Activated T-cell treated with anti-CD3 and anti-CD28 coated beads for 24 hours (primary cell): ENCODE measurements at places on chromosomes 12 and 14.

DNA sequence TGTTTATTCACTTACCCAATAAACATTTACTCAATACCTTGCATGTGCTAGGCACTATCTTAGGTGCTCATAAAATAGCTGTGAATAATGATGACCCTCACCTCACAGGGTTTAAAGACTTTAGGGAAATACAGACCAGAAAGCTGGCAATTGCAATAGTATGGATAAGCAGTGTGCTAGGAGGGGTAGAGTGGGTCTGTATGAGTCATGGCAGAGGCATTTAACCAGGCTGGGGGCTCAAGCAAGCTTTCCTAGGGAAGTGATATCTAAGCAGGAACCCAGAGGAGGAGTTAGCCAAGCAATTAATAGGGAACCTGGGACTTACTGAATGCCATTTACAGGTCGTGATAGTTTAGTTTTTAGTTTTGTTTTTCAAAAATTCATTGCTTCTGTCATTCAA is 123.9 kb upstream of the CCDC198 start:
- DNase-seq = no peak

- DNase-seq = peak; percentile 66
Measured at GRCh38 chr12:46209914-46210872, 58.6 kb downstream of the SLC38A1 start.

DNA sequence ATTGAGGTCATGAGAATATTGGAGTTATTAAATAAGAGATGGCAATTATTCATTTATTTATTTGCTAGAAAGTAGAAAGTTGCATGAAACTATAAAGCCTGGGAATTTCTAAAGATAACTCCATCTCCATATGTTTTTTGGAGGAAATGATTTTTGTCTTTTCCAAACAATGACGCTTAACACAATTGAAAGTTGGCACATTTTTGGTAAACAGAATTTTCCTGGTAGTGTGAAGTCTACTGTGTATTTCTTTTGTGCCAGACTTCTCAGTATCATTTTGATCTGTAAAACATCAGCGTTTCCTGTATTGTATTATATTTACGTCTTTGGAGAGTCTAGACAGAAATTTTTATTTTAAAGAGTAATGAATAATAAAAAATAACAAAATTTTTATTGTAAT is 33.7 kb upstream of the PTPRB start:
- no peak for DNase-seq

DNA sequence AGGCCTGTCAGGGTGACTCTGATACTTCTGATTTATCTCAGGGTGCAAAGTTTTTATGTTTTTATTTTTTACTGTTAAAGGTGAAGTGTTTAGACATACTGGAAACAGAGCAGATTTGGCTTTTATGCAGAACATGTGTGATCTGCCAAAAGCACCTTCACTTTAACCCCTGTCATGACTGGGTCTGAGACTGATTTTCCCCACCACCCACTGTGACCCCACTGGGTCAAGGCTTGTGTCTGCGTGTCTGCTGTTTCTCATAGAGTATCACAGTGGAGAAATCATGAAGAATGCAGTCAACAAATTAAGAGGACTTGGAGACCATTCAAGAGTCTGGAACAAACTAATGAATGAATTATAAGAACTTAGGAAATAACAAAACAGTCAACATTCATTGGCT is 131.2 kb downstream of the SPTSSA start:
- no peak for DNase-seq

DNA sequence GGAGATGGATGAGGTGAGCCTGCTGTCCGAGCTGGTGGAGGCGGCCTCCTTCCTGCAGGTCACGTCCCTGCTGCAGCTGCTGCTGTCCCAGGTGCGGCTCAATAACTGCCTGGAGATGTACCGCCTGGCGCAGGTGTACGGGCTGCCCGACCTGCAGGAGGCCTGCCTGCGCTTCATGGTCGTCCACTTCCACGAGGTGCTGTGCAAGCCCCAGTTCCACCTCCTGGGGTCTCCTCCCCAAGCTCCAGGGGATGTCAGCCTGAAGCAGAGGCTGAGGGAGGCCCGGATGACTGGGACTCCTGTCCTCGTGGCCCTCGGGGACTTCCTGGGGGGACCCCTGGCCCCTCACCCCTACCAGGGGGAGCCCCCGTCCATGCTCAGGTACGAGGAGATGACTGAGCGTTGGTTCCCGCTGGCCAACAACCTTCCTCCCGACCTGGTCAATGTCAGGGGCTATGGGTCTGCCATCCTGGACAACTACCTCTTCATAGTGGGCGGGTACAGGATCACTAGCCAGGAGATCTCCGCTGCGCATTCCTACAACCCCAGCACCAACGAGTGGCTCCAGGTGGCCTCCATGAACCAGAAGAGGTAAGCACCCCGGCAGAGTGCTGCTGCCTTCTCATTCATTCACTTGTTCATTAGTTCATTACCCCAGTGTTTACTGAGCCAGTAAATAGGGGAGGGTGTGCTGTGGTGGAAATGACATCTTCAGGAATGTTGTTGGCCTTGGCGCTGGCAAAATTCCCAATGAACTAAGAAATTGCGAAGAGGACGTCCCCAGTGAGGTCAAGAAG is 774 bp upstream of the MANSC4 start:
- DNase-seq = no peak

DNA sequence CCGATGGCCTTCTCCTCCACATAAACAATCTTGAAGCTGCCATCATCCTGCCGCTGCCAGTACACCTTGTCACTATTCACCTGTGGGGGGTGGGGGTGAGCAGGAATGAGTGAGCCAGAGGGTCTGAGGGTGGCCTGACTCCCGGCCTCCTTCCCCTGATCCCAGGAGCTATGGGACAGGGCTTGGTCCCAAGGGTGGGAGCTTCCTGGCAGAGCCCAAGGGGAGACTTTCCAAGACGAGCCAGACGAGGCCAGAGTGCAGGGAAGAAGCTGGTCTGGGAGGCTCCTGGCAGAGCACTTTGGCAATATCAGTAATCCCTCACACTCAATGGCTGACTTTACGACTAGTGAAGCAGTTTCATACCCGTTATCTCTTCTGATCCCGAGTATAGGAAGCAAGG is 7.5 kb downstream of the TGM1 start:
- DNase-seq = no peak

- no peak for DNase-seq
Measured at GRCh38 chr12:19198272-19198671, 68.7 kb downstream of the PLEKHA5 start.

DNA sequence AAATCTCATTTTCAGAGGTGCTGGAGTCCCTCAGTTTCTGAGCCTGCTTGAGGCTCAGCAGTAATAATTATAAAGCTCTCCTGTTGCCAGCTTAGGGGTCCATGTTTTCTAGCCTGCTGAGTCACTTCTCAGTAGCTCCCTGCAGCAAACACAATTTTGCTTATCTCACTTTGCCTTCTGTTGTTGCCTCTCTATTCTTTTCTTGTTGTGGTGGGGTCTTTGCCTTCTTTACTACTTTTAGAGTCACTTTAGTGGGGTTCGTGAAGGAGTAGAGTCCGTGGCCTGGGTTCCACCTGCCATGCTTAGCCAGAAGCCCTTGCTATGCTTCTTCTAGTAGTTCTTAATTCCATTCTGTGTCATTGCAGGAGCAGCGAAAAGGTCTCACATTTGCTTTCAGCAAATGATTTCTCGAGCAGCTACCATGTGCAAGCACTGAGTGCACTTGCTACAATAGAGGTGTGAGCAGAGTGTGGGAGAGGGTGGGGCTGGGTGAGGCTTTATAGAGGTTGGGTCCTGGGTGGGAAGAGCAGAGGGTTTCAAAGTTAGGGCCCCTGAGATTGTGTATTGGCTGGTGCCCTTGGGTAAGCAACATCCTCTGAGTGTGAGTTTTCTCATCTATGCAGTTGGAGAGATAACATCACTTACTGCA is 114.3 kb downstream of the ADCK1 start:
- no peak for DNase-seq

DNA sequence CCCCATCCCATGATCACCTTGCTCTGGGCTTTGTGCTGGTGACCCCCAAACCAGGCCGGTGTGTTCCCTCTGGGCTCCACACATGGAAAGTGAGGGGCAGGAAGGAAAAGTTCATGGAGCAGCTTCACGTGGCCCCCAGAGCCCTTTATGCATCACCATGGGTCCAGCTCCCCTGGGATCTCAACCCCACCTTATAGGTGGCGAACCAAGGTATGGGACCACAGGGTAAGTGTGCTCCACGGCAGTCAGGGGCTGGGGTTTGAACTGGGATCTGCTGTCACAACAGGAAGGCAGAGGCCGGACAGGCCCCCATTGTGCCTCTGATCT is 7.4 kb upstream of the BEGAIN start:
- DNase-seq = no peak

GRCh38 chr14:92482621-92483319 is 30.8 kb upstream of the RIN3 start:
- DNase-seq = no peak

DNA sequence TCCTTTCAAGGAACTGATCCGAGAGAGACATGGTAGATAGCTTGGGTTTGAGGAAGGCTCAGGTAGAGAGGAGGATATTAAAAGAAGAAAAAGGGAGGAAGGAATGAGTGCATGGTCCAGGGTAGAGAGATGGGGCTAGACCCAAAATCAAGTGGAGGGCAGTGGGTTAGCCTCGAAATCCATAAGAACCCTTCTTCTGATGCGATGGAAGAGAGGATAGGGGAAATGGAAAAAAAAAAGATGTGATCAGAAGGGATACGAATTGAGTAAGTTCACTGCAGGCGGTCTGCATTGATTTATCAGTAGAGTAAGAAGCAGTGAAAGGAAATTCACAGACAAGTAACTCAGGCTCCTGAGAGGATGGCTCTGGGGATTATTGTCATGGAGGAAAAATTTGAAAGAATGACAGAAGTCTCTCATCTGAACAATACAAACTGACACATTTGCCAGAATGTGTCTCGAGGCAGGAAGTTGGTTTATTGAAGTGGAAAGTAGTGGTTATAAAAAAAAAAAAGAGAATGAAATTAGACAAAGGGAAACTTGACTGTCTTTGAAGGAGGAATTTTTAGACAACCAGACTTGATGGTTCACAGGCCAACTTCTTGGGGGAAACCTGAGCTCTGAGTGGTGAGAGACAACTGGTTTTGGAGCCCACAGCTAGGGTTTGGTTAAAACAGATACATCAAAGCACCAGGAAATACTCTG is 10.2 kb downstream of the PPFIBP1 start:
- DNase-seq = peak; percentile 7

DNA sequence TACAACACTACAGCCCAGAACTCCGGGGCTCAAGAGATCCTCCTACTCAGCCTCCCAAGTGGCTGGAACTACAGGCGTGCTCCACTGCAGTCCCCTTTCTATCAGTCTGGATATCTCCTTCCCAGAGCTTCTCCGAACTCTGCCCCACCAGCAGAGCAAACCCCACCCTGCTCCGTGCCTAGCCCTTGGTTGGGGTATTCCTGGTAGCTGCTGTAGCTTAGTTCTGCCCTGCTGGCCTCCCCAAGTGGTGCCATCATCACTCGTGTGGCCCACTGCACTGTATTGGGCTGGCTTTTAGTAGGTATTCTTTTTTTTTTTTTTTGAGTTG is 9.5 kb downstream of the HSP90AA1 start:
- no peak for DNase-seq

GRCh38 chr14:75986439-75986765 is 839 bp downstream of the IFT43 start:
- no peak for DNase-seq

DNA sequence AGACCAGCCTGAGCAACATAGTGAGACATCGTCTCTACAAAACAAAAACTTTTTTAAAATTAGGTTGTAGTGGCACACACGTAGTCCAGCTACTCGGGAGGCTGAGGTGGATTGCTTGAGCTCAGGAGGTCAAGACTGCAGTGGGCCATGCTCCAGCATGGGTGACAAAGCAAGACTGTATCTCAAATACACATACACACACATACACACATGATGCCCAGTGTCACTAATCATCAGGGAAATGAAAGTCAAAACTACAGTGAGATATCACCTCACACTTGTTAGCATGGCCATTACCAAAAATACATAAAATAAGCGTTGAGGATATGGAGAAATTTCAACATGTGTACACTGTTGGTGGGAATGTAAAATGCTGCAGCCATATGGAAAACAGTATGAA is 33.2 kb upstream of the KICS2 start:
- no peak for DNase-seq

GRCh38 chr12:42666671-42667243 is 77.2 kb upstream of the PRICKLE1 start:
- DNase-seq = no peak

DNA sequence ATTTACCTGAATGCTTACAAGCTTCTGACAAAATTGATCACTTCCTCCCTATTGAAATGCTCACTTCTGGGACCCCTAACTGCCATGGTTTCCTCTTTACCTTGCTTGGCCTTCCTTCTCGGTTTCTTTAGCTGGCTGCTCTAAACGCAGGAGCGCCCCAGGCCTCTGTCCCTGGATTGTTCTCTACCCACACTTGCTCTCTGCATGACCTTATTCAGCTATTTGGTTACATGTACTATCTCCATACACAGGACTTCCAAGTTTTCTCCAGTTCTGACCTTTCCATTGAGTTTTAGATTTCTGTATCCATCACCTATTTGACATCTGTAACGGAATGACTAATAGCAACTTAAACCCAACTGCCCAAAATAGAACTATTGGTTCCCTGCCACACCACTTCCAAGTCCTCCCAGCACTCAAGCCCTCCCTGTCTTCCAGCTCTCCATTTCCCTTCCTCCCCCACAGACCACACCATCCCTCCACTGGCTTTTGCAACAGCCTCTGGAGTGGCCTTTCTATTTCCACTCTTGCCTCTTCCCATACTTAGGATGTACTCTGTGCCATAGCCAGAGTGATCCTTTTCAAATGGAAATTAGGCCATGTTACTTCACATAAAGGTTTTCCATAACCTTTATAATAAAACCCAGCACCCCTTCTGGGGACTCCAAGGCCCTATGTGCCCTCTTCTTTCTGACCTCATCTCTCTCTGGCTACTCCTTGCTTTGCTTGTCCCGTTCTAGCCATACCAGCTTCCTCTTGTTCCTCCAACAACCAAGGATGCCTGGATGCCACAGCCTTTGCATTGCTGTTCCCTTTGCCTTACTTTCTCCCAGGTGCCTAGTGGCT is 202.2 kb downstream of the AEBP2 start:
- no peak for DNase-seq

DNA sequence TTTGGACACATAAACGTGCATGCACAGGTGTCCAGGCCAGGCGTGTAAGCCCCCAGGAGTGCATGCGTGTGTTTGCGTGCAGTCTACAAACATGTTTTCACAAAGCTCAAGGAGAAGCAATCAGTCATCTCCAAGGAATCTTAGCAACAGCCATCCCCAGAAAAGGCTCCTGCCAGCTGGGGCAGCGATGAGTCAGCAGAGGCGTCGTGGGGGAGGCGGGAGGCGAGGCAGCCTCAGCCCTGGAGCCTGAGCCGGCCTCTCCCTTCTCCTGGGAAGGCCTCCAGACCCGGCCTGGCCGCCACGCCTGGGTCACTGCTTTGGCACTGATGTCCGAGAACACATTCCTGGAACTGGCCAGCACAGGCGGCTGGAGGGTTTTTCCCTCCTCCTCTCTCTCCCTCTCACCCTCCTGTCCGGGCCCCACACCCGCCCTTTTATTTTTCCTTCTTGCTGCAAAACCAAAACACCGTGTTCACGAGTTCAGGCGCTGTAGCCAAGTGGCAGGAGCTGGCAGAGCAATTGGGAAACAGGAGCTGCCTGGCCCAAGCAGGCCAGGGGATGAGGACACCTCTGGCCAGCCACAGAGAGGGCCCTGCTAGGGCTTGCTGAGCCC is 92.7 kb downstream of the LRRC74A start:
- DNase-seq = no peak
